H1 (cell line): ENCODE measurements at places on chromosomes 2 and 18.

GRCh38 chr2:189834059-189834458, 49.8 kb downstream of the PMS1 start:
- H3K27ac ChIP-seq: no peak overlapping the region
- no peaks in the 10 kb centered on the region for H3K4me1 ChIP-seq
- H3K4me3 ChIP-seq: no peak overlapping the region
- DNase-seq: no peak

- DNase-seq: no peak
- H3K27ac ChIP-seq: no peak overlapping the region
- H3K4me3 ChIP-seq: no peak overlapping the region
Measured at GRCh38 chr2:45833968-45834344, 182.5 kb downstream of the PRKCE start.

DNA sequence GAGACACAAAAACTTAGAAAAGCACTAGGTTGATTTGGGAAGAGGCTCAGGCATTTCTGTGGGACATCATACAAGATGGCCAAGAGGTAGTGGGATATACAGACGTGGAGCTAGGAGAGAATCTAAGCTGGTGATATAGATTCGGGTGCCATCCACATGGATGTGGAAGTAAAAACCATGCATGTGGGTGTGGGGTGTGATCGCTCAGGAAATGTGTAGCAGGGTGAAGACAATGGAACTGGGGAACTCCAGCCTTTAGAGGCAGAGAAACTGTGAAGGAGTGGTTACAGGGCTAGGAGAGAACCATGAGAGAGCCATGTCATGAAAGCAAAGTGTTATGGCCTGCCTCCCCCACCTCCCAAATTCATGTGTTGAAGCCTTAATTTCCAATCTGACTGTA, 43.0 kb upstream of the CTLA4 start:
- no peaks in the 10 kb centered on the region for H3K36me3 ChIP-seq
- H3K4me1 ChIP-seq: no peaks in the 10 kb centered on the region
- no peaks in the 10 kb centered on the region for H3K27me3 ChIP-seq
- DNase-seq: no peak
- H3K27ac ChIP-seq: no peak overlapping the region

GRCh38 chr2:171057575-171057974, 103.1 kb downstream of the TLK1 start:
- H3K27me3 ChIP-seq: no peaks in the 10 kb centered on the region
- no peak for DNase-seq

DNA sequence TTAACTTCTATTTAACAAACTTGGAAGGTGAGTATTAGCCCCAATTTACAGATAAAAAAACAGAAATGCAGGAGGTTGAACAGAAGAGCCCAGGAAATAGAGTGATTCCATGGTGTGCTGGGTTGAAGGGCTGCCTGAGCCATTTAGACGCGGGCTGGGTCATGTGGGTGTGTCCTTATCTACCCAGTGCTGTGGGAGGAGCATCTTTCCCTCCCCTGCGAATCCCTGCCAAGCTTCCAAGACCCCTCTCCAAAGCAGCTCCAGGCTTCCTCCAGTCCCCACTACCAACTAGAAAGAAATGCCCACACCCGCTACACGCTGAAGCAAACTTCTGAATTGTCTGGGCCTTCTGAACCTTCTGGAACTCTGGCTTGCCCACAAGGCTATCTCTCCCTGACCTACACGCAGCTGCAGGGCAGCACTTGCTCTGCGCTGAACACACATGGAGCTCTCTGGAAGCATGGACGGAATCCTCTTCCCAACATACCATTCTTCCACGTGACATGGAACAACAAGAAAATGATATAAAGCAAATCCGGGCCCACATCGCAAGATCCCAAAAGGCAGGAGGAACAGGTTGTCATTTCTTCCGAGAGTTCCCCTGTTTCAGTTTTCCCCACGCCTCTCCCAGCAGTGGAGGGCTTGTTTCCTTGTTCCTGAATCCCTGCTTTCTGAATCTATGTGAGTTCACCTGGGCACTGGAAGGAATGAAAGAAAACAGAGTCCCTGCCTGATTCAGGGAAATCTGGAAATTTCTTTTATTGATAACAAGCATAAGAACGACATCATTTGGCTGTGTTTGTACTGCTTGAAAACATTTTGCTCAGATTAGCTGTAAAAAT, 562.7 kb upstream of the ID2 start:
- H3K27ac ChIP-seq: no peak overlapping the region
- no peak overlapping the region for H3K4me3 ChIP-seq
- no peaks in the 10 kb centered on the region; the same call in 1 of the 2 replicates for H3K27me3 ChIP-seq
- H3K4me1 ChIP-seq: no peaks in the 10 kb centered on the region

DNA sequence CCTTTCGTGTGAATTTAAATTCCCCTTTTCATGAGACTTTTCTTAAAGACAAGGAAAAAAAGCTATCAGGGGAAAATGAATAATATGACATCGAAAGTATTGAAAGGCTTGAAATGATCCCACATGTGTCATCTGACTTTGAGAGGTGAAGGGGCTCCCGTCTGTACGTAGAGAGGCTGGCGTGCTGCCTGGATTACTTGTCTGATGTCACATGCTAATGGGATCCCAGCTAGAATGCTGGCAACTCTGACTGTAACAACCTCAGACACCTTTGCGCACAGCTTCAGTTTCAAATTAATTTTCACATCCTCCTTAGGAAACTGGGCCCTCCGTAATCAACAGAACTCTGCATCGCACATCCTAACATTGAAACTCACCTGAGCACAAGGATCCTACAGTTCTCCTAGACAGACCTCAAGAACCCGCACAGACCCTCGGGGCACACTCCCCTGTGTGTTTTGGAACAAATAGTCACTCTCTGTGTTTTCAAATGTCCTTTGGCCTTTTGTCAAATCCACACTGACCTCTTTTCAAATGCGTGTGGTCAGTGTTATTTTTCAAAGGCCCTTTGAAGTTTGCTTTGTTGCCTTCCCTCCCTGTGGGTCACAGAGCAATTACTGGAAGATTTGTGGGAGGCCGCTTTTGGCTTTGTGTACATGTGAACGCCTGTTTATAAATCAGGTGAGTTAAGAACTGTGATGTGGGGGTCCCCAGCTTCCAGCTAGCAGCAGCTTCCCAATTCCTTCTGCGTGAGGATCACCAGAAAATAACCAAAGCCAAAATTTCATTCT, 65.9 kb downstream of the IL1R2 start:
- no peaks in the 10 kb centered on the region for H3K4me1 ChIP-seq
- no peak overlapping the region for H3K4me3 ChIP-seq
- no peak overlapping the region for H3K27ac ChIP-seq
- no peaks in the 10 kb centered on the region for H3K27me3 ChIP-seq
- no peaks in the 10 kb centered on the region for H3K36me3 ChIP-seq

DNA sequence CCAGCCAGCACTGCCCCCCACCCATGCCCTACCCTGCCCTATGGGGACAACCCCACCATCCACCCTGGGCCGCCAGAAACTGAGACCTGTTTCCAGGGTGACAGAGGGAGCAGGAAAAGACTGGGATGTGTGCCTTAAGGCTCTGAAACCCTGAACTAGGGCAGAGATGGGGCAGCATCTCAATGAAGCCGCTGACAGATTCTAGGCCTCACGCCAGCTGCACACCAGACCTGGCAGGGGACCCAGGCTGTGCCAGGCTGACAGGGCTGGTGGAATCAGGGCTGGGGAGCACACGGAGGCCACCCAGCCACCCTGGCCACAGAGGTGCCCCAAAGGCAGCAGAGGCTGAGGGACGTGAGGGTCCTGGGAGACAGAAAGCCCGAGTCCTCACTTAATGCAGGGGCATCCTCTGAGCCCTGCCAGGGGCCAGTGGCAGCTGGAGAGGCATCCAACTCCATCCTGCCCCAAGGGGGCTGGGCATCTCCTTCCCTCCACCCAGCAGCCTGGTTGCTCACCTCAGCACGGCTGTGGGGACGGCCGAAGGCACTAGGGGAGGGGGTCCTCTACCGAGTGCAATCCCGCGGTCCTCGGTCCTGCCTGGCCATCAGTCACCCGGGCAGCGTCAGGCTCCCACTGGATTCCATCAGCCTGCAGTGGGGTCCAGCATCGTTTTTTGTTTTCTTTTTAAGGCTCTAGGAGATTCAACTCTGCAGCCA, 169.2 kb downstream of the ZFP36L2 start:
- no peaks in the 10 kb centered on the region for H3K27me3 ChIP-seq
- H3K36me3 ChIP-seq: no peaks in the 10 kb centered on the region
- H3K4me3 ChIP-seq: no peak overlapping the region

DNA sequence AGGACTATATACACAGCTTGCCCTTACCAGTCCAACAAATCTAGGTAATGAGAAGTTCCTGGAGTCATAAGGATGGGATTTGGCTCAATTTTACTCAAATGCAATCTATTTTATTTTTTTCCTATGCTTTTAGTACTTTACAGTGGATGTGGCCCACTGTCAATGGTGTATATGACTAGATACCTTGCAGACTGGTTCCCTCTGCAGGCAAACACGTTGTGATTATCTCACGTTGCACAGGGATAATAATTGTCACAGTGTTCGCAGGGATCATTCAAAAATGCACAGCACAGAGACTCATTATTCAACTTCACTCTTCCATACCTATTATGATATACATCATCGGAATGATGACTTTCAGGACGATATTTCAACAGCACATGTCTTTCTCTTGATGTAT, 359.7 kb downstream of the MBD2 start:
- DNase-seq: no peak
- H3K4me3 ChIP-seq: no peak overlapping the region
- H3K4me1 ChIP-seq: no peaks in the 10 kb centered on the region
- no peak overlapping the region for H3K27ac ChIP-seq
- no peaks in the 10 kb centered on the region for H3K36me3 ChIP-seq

- no peak overlapping the region for H3K4me3 ChIP-seq
- no peaks in the 10 kb centered on the region for H3K4me1 ChIP-seq
- no peak overlapping the region for H3K27ac ChIP-seq
- no peaks in the 10 kb centered on the region for H3K27me3 ChIP-seq
Measured at GRCh38 chr2:181697126-181697525, 16.8 kb upstream of the NEUROD1 start.

DNA sequence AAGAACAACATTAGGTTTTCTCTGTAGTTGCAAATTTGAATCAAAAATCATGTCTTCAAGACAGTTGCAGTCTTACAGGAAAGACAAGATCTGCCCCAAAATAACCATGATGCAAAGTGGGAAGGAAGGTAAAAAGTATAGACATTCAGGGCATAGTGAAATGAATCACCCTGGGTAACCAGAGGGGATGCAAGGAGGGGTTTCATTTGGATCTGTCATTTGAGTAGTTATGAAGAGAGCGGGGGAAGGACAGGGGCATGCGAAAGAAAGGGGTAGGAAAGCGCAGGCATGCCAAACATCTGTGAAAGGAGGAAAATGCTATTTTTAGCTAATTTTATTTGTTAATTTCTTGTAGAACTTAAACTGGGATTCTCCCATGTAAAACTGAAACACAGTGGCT, 219.1 kb upstream of the BOD1L2 start:
- DNase-seq: no peak
- no peaks in the 10 kb centered on the region for H3K36me3 ChIP-seq
- H3K27me3 ChIP-seq: no peaks in the 10 kb centered on the region

DNA sequence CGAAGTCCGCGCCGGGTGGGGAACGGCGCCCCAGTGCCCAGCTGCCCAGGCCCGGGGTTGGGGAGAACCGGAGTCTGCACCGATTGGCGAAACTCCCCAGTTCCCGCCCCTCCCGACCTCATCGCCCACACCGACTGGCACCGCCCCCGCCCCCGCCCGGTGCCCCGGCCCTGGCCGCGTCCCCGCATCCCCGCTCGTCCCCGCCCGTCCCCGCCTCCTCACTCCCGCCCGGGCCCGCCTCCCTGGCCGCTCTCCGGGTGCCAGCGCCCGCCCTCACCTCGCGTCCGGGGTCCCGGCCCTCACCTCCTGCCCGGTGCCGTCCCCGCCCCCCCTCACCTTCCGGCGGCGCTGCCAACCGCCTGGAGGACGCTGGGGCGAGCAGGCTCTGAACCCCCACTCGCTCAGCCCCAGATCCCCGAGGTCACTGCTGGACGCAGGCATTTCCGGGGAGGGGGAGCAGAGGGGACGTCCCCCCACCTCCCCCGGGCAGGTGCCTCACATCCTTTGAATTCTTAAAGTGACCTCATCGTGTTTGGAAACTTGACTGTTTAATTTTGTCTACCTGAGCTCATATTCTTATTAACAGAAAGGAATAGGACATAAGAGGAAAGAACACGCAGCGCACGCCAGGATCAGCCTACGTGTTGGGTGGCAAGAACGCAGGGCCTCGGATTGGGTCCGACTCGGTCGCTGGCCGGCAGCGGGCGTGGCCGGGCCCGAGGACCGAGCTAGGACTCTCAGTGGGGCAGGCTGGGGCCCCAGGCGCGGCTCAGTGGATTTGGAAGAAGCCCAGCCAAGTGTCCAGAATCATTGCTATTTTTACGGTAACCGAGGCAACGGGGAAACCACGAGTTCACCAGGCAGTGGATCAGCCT, at the start of gene FAM110C:
TSS of gene FAM110C (minus strand) at position 35 of the 875 bp plus-strand sequence. CDS start 120 bp downstream, outside the sequence.
- H3K27me3 ChIP-seq: no peaks in the 10 kb centered on the region
- peak; percentile 83 for DNase-seq
- peak within 1 kb of the TSS; percentile 82 for H3K4me3 ChIP-seq

GRCh38 chr2:3182848-3183247, 194.8 kb downstream of the EIPR1 start:
- H3K4me1 ChIP-seq: no peaks in the 10 kb centered on the region
- no peaks in the 10 kb centered on the region for H3K27me3 ChIP-seq
- H3K27ac ChIP-seq: no peak overlapping the region
- H3K4me3 ChIP-seq: no peak overlapping the region
- no peak for DNase-seq

DNA sequence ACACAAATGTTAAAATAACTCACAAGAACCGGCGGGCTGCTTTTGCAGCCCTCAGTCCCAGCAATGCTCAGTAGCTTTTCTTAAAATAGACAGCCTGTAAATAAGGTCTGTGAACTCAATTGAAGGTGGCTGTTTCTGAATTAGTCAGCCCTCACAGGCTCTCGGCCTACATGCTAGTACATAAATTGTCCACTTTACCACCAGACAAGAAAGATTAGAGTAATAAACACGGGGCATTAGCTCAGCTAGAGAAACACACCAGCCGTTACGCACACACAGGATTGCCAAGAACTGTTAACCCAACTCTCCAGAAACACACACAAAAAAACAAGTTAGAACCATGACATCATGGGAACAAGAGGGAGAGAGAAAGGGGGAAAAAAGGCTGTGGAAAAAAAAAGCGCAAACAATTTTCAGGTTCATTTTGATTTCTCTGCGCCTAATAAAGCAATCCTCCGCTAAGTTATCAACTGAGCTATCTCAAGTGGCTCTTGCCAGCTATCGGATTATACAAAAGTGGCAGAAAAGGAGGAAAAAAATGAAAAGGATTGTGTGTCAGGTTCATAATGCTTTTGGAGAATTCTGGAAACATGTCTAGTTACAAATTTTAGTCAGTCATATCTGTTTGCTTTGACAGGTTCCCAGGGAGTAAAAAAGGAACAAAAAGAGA, 89.1 kb downstream of the ZEB2 start:
- peaks cover 4% of the 10 kb centered on the region; the same call in 1 of the 2 replicates for H3K4me1 ChIP-seq
- H3K27me3 ChIP-seq: no peaks in the 10 kb centered on the region
- no peak for DNase-seq
- H3K36me3 ChIP-seq: no peaks in the 10 kb centered on the region
- H3K4me3 ChIP-seq: peak overlapping the region; percentile 37
- H3K27ac ChIP-seq: no peak overlapping the region

- H3K27me3 ChIP-seq: no peaks in the 10 kb centered on the region
- H3K27ac ChIP-seq: no peak overlapping the region
- DNase-seq: no peak
- no peak overlapping the region for H3K4me3 ChIP-seq
- no peaks in the 10 kb centered on the region for H3K36me3 ChIP-seq
Measured at GRCh38 chr18:45037618-45038017, 356.9 kb downstream of the SETBP1 start.
